ENCODE measurements at places on chromosomes 11 and 22. TPM values are rescaled to one million over a fixed set of nuclear protein-coding genes. Genes with fewer than 3 reads are reported as not detected.

DNA sequence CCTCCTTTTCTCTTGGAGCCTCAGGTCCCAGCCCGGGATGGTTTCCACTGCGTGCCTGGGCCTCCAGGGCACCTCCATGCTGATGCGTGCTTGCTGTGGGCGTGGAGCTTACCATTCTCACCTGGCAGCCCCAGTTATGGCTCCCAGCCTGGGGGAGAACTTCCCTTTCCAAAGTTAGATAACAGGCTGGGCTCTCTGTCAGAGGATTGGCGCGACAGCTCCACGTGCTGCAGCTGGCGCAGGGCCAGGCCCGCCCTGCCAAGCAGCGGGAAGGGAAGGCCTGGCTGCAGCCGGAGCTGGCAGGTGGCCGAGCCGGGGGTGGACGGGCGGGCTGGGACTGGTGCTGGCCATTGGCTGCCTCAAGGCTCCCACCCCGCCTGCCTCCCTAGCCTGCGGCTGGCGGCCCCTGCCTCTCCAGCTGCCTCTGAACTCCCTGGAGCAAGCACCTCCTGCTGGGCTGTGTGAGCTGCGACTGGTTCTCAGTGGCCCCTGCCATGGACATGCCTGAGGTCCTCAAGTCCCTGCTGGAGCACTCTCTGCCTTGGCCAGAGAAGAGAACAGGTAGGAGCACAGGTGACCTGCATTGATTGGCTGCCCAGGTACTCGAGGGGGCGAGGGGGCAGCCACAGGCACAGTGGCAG lies 14.6 kb upstream of the TEF start:
- H3K36me3 ChIP-seq: no peaks in the 10 kb centered on the region
- H3K4me1 ChIP-seq: peaks cover 43% of the 10 kb centered on the region
- peak; percentile 97 for DNase-seq
- H3K27ac ChIP-seq: peak overlapping the region; percentile 86
- H3K27me3 ChIP-seq: no peaks in the 10 kb centered on the region
- peak overlapping the region; percentile 70 for H3K4me3 ChIP-seq

DNA sequence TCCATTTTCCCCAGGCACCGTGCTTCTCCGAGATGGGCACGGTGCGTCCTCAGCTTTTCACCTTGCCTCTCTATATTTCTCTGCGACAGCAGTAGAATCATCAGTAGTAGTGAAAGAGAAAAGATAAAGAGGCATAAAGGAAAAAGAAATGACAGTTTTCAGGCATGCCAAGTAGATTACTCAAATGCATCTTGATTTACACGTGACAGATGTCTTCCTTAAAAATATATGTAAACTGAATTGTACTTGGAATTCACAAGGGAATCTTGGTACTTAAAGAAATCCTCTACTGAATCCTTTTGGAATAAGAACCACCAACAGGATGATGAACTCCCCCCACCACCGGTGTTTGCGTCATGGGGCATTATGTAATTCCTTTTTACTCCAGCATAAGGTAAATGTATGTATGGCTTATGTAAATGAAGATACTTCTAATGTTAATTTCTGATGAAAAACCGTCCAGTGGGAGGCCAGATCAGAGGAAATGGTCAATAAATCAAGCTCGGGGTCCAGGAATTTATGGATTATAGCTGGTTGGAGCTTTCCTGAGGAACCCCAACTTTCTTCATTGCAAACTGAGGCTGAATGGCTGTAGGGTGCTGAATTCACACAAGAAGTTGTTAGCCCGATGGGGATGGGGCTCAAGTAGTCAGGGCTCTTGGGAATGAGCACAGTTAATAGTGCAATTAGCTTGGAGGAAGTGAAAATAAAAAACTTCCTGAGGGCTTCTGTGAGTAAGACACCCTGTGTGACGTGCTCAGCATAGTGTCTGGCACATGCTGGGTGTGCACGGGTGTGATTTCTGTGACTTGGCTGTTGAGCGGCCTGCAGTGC lies 630.4 kb downstream of the OPCML start:
- no peak overlapping the region for H3K27ac ChIP-seq
- H3K27me3 ChIP-seq: no peaks in the 10 kb centered on the region
- H3K36me3 ChIP-seq: no peaks in the 10 kb centered on the region
- no peak overlapping the region for H3K4me3 ChIP-seq

DNA sequence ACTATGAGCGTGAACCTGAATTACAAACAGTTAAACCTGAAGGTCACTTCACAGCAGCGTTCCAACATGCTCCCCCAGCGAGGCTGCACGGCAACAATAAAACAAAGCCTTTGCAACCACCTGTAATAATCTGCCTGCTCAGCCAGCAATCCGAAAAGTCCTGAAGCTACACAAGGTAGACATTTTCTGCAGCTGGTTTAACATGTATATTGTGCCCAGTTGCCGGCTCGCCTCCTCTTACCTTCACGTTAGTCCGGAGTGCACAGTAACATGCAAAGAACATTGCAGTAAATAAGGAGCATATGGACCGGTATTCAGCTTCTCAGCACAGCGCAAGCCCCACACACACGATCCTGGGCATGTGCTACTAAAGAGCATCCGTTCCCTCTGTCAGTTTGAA lies 704.3 kb downstream of the DLG2 start:
- H3K4me3 ChIP-seq: no peak overlapping the region
- H3K27ac ChIP-seq: no peak overlapping the region
- DNase-seq: no peak
- H3K4me1 ChIP-seq: no peaks in the 10 kb centered on the region

DNA sequence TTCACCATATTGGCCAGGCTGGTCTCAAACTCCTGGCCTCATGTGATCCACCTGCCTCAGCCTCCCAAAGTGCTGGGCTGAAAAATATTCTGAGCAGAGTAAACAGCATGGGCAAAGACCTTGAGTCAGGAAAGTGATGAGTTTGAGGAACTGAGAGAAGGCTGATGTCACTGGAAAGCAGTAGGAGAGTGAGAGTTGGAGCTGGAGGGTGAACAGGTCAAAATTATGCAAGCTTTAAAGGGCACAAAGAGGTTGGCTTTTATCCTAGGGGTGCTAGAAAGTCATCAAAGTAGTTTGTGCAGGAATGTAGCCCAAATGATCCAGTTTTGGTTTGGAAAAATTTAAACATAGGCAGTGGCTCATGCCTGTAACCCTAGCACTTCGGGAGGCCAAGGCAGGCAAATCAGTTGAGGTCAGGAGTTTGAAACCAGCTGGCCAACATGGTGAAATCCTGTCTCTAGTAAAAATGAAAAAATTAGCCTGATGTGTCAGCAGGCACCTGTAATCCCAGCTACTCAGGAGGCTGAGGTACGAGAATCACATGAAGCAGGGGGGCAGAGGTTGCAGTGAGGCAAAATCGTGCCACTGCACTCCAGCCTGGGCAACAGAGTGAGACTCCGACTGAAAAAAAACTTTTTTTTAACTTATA lies 44.7 kb upstream of the CXCR5 start:
- no peak overlapping the region for H3K4me3 ChIP-seq
- H3K4me1 ChIP-seq: no peaks in the 10 kb centered on the region
- DNase-seq: no peak
- H3K27me3 ChIP-seq: no peaks in the 10 kb centered on the region

DNA sequence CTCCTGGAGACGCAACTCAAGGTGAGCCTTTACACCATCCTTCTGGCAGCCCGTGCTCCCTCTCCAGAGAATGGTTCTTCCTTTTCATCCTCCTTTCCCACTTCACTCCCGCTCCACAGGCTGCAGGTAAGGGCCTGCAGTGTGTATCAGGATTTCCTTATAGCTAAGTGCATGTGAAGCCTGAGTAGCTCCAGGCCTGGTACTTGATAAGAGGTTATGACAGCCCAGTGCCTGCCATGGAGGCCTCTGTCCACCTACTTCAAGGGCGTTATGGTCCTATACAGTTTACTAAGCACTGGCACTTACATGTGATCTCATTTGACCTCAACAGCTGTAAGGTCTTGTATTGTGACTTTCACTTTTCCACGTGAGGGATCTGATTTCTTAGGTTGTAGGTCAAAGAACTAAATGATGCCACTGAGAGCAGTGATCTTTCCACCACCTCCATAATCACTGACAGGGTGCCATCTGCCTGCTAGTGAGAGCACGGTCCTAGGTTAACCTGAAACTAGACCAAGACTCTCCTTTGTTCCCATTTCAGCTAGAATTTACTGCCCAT lies 18.1 kb downstream of the SSH3 start:
- no peak overlapping the region for H3K4me3 ChIP-seq
- no peak for DNase-seq
- H3K27me3 ChIP-seq: no peaks in the 10 kb centered on the region

- no peaks in the 10 kb centered on the region for H3K27me3 ChIP-seq
- H3K4me3 ChIP-seq: no peak overlapping the region
- no peak for DNase-seq
- no peaks in the 10 kb centered on the region for H3K4me1 ChIP-seq
- no peaks in the 10 kb centered on the region for H3K36me3 ChIP-seq
- no peak overlapping the region for H3K27ac ChIP-seq
These were observed 269.7 kb downstream of the DYNC2H1 start for GRCh38 chr11:103378931-103379330.

GRCh38 chr22:42072606-42073330 lies 1.3 kb upstream of the PHETA2 start:
- H3K27ac ChIP-seq: no peak overlapping the region
- H3K27me3 ChIP-seq: no peaks in the 10 kb centered on the region
- peaks cover 21% of the 10 kb centered on the region for H3K36me3 ChIP-seq
- H3K4me1 ChIP-seq: peaks cover 51% of the 10 kb centered on the region
- no peak for DNase-seq
- H3K4me3 ChIP-seq: no peak overlapping the region

DNA sequence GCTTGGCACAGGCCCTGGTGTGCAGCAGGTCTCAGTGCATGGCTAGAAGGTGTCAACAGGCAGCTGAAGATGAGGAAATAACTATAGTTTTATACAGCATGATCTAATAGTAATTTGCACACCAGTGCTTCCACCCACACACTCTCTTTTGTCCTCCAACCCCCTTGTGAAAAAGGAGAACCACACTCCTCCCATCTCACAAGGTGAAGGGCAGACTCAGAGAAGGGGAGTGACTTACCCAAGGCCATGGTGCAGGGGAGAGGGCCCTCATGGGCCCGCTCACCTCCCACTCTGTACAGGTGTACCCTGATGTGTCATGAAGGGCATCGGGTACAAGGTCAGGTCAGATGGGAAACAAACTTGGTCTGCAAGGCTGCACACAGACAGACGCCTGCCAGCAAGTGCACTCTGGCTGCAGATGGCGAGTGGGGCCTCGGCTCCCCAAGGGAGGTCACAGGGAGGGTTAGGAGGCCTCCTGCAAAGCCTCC lies 53.4 kb downstream of the DGCR2 start:
- no peak for DNase-seq
- H3K36me3 ChIP-seq: peaks cover 76% of the 10 kb centered on the region
- H3K27ac ChIP-seq: no peak overlapping the region
- H3K4me3 ChIP-seq: no peak overlapping the region
- no peaks in the 10 kb centered on the region for H3K27me3 ChIP-seq

Gene SAA4
- total RNA-seq: 0.62 TPM

Gene AP1B1
- total RNA-seq: 70.3 TPM

Gene EIF3M
- 162 TPM for total RNA-seq

Gene CDC42EP1
- 46.0 TPM for total RNA-seq

Gene GGT5
- 29.4 TPM for total RNA-seq
